ENCODE measurements at places on chromosomes 2 and 18.

- DNase-seq = no peak
Measured at GRCh38 chr2:12257476-12257875, 459.3 kb upstream of the TRIB2 start.

DNA sequence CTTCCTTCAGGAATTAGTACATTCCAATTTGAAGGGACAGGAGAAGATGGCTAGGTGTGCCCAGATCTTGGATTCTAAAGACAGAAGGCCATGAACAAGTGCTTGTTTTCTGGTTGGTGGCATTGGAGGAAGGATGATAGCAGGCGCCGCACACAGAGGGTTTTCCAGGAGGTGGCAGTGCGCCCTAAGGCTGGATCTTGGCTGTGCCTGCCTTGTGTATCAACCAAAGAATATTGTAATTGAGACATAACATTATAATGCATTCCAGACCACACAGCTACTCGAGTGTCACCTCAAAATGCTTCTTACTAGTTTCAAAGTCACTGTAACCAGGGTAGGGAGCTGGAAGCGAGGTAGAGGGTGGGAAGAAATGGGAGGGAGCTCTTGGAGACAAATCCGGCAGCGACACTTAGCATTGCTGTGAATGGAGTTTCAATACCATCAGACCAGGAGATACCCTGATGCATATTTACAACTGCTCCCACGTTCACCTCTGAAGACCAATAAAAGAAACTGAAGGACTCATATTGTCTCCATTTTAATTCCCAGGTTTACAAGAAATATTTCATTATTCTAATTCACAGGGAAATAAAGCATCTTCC lies 42.5 kb downstream of the CPO start:
- peak; percentile 60 for DNase-seq

- no peak for DNase-seq
Measured at GRCh38 chr2:174035117-174035635, 70.0 kb upstream of the SP3 start.

DNA sequence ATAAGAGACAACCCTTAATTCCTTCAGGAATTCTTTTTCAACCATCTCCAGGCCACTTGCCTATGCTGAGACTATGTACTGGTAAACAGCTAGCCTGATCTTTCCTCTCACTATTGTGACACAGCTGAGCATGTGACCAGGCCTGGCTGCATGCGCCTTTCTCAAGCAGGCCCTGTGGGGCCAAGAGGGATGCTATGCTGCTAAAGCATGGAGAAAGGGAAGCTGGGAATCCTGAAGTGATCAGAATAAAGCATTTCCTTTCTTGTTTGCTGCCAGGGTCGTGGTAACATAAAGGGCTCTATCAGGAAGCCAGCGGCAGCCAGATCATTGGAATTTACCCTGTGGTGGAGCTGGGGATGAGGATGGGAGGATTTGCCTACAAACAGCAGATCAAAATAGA lies 29.8 kb upstream of the LCLAT1 start:
- no peak for DNase-seq

DNA sequence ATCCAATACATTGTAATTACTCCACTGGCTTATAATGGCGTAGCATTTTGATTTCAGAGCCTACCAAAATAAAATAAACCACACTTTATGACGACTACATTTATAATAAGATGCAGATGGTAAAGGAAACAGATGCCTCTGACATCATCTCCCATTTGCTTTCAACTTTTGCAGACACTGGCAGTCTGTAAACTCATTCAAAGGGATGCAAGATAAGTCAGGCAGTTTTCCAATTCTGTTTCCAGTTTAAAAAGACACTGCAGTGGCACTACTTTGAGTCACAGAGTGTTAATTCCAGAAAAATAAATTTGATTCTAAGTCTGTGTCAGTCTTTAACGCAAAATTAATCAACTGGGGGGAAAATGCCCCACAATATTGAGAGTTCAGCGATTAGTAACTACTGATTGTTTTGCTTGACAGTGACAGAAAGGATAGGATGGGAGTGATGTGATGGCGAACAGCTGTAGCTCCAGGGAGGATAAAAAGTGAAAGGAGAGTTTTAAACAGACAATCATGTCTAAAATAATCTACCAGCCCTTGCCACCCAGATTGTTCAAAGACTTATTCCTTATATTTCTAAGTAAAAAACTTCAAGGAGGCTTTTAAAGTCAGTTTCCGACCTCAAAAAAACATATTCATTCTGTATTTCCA lies 6.7 kb downstream of the DSEL start:
- no peak for DNase-seq

Measured in substantia nigra (tissue), 51 donors.